Head of caudate nucleus (tissue), 42 donors: ENCODE measurements at places on chromosomes 1 and 21.

- no peak for DNase-seq
Measured at GRCh38 chr1:182527680-182528079, 61.4 kb downstream of the RNASEL start.

GRCh38 chr1:78003070-78003746 is 1.5 kb upstream of the DNAJB4 start:
- DNase-seq = no peak

- no peak for DNase-seq
Measured at GRCh38 chr21:44350773-44351481, 2.5 kb upstream of the TRPM2 start.

- DNase-seq = peak; percentile 67
Measured at GRCh38 chr1:5915587-5916571, 76.3 kb downstream of the NPHP4 start.

DNA sequence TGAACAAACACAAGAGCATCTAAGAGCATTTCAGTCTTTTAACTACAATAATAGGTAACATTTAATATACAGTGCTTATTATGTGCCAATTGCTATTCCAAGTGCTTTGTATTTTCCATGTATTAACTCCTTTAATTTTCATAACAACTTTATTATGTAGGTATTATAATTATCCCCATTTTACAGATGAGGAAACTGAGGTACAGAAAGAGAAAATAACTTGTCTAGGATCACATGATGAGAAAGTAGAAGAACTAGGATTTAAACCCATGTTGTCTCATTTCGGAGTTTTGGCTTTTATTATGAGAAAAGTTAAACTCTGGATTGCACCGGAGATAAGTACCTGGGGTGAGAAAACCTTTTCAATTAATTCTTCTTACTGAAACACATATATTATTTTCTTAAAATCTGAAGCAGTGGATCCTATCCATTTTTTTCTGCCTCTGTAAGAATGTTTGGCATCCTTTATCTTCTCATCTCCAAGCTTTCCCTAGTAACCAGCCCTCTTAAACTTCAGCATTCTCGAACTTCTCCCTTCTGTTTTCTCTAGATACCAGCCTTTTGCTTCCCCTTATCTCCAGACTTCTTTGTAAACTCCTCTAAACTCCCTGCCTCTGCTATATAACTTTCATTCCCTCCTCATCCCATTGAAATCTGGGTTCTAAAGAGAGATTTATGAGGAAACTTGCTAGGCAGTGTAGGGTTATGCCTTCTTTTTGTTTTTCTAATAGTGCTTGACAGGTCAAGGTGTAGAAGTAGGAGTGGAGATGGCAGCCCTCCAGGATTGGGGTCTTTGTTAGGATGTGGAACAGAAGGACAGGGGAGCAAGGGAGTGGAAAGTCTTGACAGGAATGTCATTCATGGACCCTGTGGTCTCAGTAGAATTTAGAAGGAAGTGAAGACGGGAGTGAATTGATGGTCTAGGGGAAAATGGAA is 28.3 kb downstream of the POU2F1 start:
- no peak for DNase-seq

GRCh38 chr1:89850844-89851415 is 30.1 kb downstream of the LRRC8D start:
- DNase-seq = no peak

- DNase-seq = no peak
Measured at GRCh38 chr1:90340606-90341005, 345.7 kb downstream of the ZNF326 start.

GRCh38 chr21:43315244-43316137 is 111.4 kb downstream of the SIK1 start:
- no peak for DNase-seq

GRCh38 chr21:29670228-29670627 is 269.6 kb downstream of the GRIK1 start:
- no peak for DNase-seq

GRCh38 chr1:12063141-12064072 is at the start of gene TNFRSF8:
Gene TNFRSF8, plus strand, starts transcription at chr1:12063303. Its CDS starts 296 bp downstream, at chr1:12063599.
- DNase-seq = peak; percentile 58

- DNase-seq = no peak
Measured at GRCh38 chr21:43829575-43830119, 35.4 kb upstream of the AGPAT3 start.

DNA sequence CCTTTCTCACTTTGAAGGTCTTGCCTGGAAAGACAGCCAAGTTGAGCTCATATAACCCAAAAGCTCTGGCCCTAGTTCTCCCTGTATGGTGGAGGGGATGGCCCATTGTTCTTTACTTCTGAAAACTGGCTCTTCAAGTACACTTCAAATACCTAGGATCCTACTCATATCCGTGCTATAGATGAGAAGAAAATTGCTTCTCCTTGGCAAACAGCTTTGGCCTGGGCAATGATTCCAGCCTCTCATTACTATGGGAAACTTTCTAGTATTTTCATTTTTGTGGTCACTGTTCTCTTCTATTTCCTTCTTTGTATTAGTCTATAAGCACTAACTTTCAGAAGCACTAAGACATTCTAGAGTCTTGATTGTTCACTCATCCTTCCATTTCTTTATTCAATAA is 53.7 kb downstream of the ZNF697 start:
- no peak for DNase-seq

DNA sequence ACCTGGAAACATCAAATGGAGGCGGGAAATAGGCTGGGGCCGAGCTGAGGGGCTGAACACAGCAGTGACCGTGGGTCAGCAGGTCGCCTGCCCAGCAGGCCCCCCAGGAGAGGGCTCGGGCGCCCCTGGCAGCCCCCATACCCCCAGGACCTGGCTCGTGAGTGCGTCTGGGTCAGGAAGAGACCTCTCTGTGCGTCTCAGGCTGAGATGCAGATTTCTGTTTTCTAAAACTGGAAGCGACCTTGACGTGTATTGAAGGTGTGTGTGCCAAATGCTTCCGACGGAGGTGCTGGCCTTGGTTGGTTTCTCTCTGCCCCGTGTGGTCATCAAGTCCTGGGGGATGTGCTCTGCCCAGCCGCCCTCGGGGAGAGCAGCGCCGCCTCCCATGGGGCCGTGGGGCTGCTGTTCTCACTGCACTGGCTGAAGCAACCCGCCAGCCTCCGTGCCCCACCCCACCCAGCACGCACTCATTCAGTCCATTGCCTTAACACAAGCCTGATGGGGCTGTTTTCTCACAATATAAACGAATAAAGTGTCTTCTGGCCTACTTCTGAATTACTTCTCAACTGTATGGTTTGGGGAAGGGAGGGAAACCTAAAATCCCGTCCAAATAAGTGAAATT is 7.4 kb downstream of the PEX10 start:
- no peak for DNase-seq

- no peak for DNase-seq
Measured at GRCh38 chr1:56972976-56973375, 7.2 kb upstream of the C8B start.

GRCh38 chr1:21152423-21153100 is 24.1 kb downstream of the EIF4G3 start:
- DNase-seq = no peak

DNA sequence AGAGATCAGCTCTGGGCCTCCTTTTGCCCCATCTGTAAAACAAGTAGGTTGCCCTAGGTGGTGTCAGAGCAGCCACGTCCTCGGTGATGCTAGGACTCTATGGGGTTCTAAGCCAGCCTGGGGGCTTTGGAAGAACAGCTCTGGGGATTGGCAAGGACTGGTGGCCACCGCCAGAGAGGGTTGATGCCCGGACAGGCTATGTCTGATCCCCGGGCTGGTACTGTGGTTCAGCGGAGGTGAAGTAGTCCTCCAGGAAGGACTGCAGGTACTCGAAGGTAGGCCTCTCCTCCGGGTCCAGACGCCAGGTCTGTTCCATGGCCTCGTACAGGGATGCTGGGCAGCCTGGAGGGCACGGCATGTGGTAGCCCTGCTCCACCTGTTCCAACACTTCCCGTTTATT is 8.8 kb upstream of the AHDC1 start:
- no peak for DNase-seq

GRCh38 chr1:199113265-199113869 is 474.5 kb downstream of the PTPRC start:
- DNase-seq = peak; percentile 35

DNA sequence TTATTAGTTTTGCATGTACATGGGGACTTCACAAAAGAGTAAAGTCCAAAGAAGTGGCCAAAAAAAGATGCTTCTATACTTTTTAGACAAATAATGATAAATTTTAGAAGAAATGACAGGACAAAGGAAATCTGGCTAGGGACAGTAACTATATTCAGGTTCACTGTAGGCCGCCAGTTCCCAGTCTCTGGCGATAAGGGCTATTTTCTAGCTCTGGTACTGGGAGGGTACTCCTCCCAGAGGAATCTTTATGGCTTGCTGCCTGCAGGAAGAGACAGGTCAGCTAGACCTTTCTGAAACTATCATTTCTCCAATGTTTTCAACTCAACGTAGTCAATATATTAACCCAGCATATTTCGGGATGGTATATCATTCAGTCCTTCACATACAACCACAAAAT is 37.5 kb upstream of the RGS2 start:
- DNase-seq = no peak

GRCh38 chr1:84687714-84688462 is 2.4 kb downstream of the SSX2IP start:
- DNase-seq = no peak

DNA sequence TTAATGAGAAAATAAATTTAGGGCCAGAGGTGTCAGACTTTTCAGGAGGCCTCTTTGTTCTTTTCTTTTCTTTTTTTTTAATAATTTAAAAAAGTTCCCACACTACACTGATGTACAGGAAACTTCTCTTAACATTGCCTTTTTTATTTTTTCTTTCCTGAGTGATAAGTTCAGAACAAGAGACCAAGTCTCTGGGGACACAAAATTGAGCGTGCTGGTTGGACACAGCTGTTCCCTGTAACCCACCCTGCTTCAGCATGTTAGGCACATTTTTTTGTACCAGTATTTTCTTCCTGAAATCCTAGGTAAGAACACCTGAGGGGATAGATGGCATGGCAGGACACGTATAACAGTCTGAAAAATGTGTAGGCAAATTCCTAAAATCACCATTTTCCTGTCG is 50.1 kb downstream of the PBX1 start:
- no peak for DNase-seq

DNA sequence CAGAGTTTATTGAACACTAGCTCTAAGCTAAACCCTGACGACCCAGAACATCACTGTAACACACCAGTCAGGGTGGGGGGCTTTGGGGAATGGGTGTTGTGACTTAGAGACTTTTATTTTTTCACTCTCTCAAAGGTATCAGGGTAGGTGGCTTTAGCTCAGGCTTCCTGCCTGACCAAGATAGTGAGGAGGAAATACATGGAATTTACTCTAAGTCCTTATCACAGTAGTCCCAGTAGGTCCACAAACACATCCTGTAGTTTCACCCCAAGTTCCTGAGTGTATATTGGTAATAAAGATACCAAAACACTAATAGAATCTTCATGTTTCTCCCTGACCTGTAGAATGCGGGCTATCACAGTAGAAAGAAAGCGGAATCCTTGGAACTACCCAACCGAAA is 15.1 kb downstream of the GJA5 start:
- no peak for DNase-seq

DNA sequence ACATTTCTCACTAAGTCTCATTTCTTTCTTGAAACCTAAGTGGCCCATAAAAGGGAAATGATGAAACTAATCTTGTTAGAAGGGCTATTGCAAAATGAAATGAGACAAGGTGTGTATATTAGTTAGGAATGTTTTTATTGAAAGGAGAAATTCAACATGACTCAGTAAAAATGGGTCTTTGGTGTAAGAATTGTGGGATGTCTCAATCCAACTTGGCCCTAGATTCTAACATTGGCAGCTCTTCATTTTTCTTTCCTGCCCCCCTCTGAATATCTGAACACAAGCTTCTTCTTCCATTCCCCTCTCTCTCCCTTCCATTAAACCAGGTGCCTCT is 26.8 kb upstream of the TARBP1 start:
- DNase-seq = no peak

DNA sequence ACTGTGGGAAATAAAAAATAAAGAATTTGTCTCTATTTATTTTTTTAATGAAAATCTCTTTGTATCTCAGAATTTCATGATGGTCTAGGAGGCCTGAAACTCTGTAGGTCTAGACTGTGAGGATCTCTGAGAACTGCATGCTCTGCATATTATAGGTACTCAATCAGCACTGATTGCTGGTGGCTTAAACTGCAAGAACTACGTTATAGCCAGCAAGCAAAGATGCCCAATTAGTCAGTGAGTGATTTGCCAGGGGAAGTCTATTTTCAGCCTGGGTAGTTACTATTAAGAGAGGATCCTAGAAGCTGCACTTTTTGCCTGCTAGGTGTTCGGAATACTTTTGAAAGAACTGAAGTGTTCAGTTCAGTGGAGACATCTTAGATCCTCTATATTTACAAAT is 87.4 kb downstream of the GPR52 start:
- DNase-seq = no peak

DNA sequence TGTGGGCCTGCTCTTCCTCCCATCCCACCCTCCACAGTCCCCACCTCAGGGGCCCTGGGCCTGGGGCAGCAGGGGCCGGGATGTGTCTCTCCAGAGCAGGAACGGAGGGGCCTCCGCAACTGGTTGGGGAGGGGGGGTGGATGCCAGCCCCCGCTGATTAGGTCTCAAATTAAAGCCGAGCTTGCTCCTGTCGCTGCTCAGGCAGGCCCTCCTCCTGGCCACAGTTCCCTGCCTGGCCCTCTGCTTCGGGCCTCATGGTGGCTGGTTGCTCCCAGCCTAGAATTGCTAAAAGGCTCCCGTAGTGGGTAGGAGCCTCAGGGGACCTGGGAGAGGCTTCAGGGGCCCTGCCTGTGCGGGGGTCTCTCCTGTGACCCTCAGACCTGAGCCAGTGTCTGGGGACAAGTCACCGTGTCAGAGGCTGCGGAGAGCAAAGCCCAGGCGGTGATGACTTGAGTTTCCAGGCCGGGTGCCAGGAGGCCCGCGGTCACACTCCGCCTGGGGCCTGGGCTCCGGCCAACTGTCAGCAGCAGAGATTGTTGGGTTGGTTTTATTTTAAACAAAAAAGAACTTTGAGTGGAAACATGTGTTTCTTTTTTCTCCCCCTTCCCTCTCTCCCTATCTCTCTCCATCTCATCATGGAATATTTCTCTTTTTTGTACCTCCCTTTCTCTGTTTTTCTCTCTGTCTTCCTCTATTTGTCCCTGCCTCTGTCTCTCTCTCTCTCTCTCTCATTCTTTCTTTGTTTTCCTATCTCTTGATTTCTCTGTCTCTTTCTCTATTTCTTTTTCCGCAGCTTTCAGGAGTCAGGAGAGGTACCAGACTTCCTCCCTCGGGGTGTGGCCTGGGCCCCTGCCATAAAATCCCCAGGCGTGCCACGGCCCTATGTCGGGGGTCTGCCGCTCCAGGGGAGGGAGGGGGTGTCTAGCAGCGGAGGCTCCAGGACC is 20.0 kb upstream of the EPHA2 start:
- DNase-seq = peak; percentile 80

GRCh38 chr1:159066108-159066507 is 10.5 kb downstream of the AIM2 start:
- DNase-seq = no peak

- DNase-seq = no peak
Measured at GRCh38 chr1:71362691-71363090, 281.9 kb upstream of the ZRANB2 start.
